HS-5 (cell line): ENCODE measurements at places on chromosomes 1 and 21.

DNA sequence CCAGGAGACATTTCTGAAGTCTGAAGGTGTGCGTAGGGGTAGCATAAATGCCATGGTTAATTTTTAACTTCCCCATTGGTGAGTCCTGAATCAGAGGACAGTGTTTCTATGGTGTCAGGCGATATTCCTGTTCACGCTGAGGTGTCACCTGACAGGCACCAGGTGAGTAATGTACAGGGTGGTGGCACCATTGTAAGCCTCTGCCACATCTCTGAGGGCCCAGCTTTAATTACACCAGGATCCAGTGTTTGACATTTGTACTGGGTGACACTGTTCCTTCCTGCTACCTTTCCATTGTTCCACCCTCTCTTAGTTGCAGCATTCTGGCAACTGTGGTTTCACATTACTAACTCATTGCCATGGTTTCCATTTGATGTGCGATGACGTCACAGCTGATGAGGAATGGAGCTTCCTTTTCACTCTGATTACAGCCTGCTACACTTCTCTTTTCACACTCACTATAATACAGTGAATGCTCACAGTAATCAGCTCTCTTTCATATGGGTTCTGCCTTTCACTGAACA, 40.6 kb upstream of the MARK1 start:
- DNase-seq = no peak

DNA sequence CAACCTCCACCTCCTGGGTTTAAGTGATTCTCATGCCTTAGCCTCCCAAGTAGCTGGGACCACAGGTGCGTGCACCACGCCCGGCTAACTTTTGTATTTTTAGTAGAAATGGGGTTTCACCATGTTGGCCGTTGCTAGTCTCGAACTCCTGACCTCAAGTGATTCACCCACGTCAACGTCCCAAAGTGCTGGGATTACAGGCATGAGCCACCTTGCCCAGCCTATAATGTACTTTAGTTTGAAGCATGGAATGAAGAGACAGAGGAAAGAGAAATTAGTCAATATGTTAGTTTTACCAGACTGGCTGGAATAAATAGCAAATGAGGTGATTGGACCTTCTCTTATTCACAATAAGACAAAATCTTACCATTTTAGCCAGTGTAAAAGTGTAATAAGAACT, 89.0 kb downstream of the GTF2B start:
- DNase-seq = no peak

GRCh38 chr1:54851936-54852524, 35.0 kb downstream of the DHCR24 start:
- no peak for DNase-seq

GRCh38 chr1:160704250-160704649, 7.4 kb downstream of the CD48 start:
- no peak for DNase-seq

- no peak for DNase-seq
These were observed 1.7 kb downstream of the TOR1AIP1 start for GRCh38 chr1:179883745-179884138.

- DNase-seq = no peak
These were observed 139.3 kb downstream of the TIAM1 start for GRCh38 chr21:31204801-31205200.

- no peak for DNase-seq
These were observed 989.8 kb upstream of the B3GALT2 start for GRCh38 chr1:194176212-194176611.

GRCh38 chr1:207398986-207399385, 55.1 kb upstream of the CR2 start:
- no peak for DNase-seq

DNA sequence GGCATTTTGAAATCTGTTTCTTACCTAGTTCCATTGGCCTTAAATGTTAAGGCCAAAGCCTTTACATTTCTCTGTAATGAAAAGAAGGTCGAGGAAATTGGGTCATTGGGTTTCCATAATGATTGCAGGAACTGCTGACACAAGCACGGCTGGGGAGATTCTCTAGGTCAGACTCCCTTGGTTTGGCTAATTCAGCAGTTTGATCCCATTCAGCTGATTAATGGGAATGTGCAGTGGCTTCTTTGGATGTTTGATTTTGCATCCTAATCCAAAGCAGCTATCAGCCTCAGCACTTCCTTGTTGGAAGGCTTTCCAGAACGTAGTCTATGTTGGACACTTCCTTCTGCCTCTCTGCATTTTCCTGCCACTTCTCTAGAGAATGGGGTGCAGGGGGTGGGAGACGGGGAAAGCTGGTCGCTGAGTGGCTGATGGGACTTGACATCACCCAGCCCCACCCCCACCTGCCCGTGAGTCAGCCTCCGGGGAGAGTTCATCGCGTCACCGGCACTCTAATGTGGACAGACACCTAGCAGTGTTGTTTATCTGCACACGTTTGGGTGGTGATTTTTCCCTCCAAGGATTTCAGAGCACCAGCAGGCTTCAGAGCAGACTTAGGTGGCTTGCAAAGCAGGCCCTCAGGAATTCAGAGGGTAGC, 5.4 kb downstream of the PSEN2 start:
- no peak for DNase-seq

DNA sequence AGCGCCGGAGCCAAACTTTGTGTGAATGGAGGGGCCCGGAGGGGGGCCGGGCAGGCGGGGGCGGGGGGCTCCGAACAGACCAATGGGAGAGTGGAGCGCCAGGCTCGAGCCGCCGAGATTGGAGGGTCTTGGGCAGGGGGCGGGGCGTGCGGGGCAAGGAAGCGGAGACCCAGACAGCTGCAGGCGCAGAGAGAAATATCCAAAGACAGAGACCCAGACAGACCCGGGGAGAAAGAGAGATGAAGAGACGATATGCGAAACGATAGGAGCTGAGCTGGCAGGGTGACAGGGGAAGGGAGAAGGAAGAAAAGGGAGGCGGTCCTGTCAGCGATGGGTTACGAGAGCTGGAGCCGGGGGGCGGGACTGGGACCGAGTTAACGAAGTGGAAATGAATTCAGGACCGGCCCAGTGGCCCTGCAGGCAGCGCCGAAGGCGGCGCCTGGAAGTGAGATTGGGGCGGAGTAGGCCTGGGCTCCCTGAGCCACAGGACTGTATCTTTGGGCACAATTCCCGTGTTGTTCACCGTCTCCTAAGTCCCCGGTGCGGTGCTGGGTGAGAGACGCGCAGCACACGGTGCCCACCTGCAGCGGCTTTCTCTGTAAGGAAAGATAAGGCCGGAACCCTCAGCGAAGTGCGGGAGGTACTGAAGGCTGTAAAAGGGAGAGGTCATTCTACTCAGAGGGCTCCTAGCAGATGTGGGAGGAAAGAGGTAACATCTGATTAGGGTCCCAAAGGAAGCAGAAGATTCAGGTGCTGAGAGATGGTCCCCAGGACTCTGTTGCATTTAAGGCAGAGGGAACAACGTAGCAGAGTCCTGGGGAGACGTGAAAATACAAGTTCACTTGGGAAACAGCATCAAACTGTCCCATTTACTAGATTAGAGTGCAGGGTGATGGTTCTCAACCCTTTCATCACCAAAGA, 543 bp upstream of the KCNJ10 start:
- peak; percentile 29 for DNase-seq

- no peak for DNase-seq
These were observed 86.2 kb upstream of the GNG12 start for GRCh38 chr1:67919274-67920072.

- no peak for DNase-seq
These were observed 668.6 kb upstream of the NCAM2 start for GRCh38 chr21:20329636-20330035.

DNA sequence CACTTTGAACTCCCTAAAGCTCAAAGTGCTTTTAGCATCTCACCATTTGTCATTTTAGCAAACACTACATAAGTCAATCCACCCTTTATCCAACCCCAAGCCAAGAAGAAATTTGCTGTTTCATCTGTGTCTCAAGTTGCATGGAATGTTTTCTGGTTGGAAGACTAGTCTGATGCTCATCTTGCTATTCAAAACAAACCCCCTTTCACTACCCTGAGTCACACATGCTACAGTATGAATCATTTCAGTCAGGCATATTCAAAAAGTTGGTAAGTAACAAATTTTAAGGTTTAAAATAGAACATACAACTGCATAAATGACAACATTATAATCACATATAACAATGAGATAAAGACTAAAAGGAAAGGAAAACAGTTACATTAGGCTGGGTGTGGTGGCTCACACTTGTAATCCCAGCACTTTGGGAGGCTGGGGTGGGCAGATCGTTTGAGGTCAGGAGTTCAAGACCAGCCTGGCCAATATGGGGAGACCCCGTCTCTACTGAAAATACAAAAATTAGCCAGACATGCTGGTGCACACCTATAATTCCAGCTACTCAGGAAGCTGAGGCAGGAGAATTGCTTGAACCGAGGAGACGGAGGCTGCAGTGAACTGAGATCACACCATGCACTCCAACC, 38.7 kb downstream of the DSTYK start:
- DNase-seq = peak; percentile 92

- DNase-seq = no peak
These were observed 7.0 kb downstream of the S100A10 start for GRCh38 chr1:151986501-151987190.

GRCh38 chr1:186864296-186864695, 35.5 kb downstream of the PLA2G4A start:
- no peak for DNase-seq

GRCh38 chr1:78070758-78071157, 25.0 kb downstream of the GIPC2 start:
- peak; percentile 76 for DNase-seq

DNA sequence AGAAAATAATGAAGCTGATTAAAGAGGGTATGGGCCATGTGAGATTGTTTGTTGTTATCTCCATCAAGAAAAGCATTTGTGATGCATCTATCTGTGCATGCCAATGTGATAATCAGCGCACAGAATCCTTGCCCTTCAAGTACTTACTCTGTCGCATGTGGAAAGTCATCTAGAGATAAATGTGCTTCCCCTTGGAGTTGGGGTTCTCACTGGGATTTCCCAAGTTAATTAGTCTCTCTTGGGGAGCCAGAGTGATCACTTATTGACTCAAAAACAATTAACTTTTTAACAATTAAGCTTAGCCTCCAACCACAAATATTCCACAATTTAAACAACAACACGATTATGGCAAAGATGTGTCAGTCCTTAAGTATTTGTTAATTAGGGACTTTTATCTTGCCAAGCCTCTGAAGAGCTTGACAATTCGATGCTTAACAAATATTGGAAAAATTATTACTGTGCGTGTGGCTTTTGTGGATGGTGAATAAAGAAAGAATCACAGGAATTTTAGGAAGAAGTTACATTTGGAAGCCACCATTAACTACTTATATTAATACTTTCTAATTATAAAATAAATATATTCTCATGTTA, 17.5 kb downstream of the RHOU start:
- no peak for DNase-seq

- DNase-seq = no peak
These were observed 70.0 kb downstream of the FAAP20 start for GRCh38 chr1:2124446-2125198.

DNA sequence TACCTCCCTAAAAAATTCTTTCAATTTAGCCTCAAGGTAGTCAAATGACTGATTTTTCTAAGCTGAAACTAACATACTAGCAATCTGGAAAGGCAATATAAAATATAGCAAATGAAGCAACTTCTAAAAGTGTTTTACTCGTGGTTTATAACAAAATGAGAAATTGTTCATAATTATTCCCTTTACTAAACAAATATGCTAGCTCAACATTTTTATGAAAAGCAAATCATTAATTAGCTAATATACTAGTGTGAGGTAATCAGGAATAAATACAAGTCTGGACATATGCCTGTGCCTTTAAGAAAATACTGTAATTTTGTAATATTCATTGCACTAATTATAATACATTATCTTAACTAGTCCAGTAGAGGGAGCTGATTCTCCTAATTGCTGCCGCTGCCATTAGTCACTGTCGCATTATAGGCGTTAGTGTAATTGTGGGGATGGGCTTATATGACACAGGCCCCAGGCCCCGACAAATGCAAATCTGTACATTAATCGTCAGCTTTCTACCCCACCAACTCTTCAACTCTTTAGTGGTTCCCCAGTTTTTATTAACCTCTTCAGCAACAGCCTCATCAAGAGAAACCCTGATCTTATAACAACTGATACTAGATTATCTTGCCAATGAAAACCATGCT, 160.9 kb downstream of the GABPA start:
- DNase-seq = no peak

- no peak for DNase-seq
These were observed 12.1 kb downstream of the EPHA10 start for GRCh38 chr1:37752583-37753471.

- DNase-seq = no peak
These were observed 102.3 kb downstream of the TMEM53 start for GRCh38 chr1:44571712-44572571.

GRCh38 chr21:29443411-29444010, 144.8 kb downstream of the BACH1 start:
- DNase-seq = no peak

DNA sequence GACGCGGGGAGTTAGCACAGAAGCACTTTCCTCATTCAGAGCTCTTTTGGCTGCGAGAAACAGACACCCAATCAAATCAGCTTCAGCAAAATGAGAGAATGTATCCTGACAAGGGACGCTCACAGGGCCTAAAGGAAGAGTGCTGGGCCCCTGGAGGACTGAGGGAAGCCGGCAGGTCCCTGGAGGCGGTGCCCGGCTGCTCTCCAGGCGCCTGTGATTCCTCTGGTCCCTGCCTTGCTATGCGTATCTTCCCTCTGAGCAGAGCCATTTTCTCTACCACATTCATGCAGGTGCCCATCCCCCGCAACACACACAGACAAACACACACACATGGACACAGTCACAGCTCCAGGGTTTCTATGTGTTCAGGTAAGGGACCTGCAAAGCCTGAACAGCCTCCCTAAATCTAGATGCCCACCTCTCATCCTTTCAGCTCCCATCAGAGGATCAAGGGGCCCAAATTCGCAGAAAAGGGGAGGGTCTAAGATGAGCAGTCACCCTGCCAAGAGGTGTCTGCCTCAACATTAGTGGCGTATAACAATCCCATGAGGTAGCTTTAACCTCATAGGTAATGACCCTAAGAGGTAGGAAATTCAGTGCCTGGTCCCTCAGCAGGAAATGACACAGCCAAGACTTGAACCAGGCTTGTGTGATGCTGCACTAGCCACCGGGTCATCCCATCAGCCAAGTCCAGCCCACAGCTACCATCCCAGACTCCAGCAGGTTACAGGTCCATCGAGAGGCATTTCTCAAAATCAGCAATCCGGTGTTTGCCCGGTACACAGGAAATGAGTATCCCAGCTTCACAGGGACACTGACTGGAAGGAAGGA, 29.0 kb downstream of the PTAFR start:
- DNase-seq = no peak

GRCh38 chr21:17731554-17731953, 87.6 kb downstream of the C21orf91 start:
- no peak for DNase-seq
